Stimulated activated CD4-positive, alpha-beta T cell treated with anti-CD3 and anti-CD28 coated beads, Interleukin-12 subunit alpha, Interleukin-12 subunit beta, amount 100 ng/mL, for 48 hours (primary cell): ENCODE measurements at places on chromosomes 16 and 17.

- DNase-seq, result no peak
These were observed 142.5 kb downstream of the PARN start for GRCh38 chr16:14487579-14487978.

GRCh38 chr16:85613604-85614337, 649 bp downstream of the GSE1 start:
- DNase-seq, result no peak

- DNase-seq, result no peak
These were observed 124.8 kb downstream of the RGS9 start for GRCh38 chr17:65261682-65262636.

GRCh38 chr17:39750131-39751015, 12.6 kb downstream of the GRB7 start:
- no peak for DNase-seq

GRCh38 chr17:17119106-17119505, 76.8 kb downstream of the MPRIP start:
- no peak for DNase-seq
